Aortic smooth muscle cell (primary cell): ENCODE measurements at places on chromosomes 1 and 21. TPM values are rescaled to one million over a fixed set of nuclear protein-coding genes. Genes with fewer than 3 reads are reported as not detected.

KIAA0040 gene
- total RNA-seq, result 0.81 and 2.2 TPM in 2 replicates

DPM3 gene
- total RNA-seq, result 24.9 and 42.1 TPM in 2 replicates

GSTM4 gene
- total RNA-seq, result 12.8 and 18.8 TPM in 2 replicates

NMNAT2 gene
- total RNA-seq, result 0.44 and 0.66 TPM in 2 replicates

FCRL4 gene
- not detected in 2 replicates for total RNA-seq
